Iris pigment epithelial cell (primary cell): ENCODE measurements at places on chromosomes 2 and 18.

GRCh38 chr18:21489119-21489750, 111.3 kb downstream of the ESCO1 start:
- DNase-seq: peak; percentile 63

DNA sequence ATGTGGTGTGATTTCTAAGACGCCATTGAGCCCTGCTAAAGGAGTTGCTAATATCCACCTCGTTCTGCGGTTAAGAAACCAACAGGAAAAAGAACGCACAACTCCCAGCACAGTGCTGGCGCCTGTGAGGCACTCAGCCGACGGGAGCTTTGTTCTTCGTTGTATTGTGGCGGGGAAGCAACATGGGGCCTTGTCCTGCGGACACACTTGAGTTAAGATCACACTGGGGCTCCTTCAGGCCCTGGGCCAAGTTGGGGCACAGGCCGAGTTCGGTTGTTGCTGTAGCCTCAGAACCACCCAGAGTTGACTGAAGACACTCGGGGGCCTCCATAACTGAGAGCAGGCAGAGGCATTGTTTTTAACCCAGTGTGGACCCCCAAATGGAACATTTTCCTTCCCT, 30.6 kb upstream of the CD8A start:
- no peak for DNase-seq

DNA sequence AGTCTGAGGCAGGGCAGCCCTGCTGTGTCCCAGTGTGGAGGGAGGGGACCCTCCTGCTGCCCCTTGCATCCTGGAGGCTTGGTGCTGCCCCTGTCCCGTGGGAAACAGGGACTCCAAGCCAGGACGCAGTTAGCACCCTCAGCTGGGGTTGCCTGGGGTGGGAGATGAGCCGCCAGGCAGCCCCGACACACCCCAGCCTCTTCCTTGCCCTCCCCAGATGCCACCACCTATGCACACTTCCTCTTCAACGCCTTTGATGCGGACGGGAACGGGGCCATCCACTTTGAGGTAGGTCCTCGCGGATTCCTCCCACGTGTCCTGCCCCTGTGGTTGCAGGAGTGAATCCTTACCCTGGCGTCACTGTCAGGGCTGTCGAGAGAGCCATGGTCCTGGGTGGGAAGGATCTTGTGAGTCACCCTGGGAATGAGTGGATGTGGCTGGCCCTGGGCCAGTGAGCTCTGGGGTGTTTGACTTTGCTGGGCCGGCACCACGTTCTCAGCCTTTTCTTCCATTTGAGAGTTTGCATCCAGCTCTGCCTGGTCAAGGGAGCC, 27.5 kb upstream of the FAHD2A start:
- DNase-seq: no peak

DNA sequence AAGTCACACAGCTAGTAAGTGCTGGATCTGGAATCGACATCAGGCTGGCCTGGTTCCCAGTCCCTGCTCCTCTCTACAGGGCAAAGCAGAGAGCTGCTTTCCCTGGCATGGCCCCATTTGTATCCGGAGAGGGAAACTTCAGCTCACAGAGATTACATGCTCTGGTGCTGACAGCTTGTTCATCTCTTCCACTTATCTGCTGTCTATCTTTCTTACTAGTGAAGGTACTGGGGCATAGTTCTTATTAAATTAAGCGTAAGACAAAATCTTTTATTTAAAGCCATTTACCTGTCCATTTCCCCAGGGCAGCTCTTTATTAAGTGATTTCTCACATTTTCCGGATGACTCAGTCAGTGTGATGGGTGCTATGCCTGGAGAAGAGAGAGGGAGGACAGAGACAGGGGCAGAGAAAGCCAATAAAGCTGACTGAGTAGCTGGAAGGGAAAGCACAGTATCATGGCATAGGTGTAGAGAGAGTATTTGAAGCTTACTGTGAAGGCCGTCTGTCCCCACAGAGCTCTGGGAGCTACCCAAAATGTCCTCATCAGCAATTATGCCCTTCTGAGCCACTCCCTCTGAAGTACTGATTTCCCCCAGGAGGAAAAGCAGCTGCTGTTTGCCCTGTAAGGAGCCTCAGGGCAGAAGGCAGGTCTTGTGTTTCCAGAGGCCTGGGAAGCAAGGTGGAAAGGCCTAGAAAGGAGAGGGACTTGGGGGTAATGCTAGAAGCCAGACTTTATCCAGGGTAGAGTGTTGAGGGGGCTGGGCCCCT, 44.1 kb upstream of the EPAS1 start:
- DNase-seq: peak; percentile 58

- DNase-seq: no peak
Measured at GRCh38 chr2:100297511-100297910, 24.8 kb downstream of the LONRF2 start.

GRCh38 chr2:217993817-217994463, 8.9 kb downstream of the TNS1 start:
- DNase-seq: peak; percentile 54

- peak; percentile 69 for DNase-seq
Measured at GRCh38 chr2:239355724-239356123, 45.1 kb downstream of the HDAC4 start.

- no peak for DNase-seq
Measured at GRCh38 chr2:27123302-27124150, at the start of gene ABHD1. Gene ABHD1, plus strand, starts transcription at chr2:27123815. Its CDS starts 134 bp downstream, at chr2:27123949.

DNA sequence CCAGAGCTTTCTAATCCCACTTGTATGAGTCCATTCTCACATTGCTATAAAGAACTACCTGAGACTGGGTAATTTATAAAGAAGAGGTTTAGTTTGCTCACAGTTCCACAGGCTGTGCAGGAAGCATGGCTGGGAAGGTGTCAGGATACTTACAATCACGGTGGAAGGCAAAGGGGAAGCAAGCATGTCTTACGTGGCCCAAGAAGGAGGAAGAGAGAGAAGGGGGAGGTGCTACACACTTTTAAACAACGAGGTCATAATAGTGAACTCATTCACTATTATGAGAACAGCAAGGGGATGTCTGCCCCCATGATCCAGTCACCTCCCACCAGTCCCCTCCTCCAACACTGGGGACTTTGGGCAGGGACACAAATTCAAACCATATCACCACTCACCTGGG, 67.8 kb downstream of the TTC32 start:
- DNase-seq: no peak

GRCh38 chr2:105732101-105732500, 12.6 kb upstream of the NCK2 start:
- peak; percentile 52 for DNase-seq

DNA sequence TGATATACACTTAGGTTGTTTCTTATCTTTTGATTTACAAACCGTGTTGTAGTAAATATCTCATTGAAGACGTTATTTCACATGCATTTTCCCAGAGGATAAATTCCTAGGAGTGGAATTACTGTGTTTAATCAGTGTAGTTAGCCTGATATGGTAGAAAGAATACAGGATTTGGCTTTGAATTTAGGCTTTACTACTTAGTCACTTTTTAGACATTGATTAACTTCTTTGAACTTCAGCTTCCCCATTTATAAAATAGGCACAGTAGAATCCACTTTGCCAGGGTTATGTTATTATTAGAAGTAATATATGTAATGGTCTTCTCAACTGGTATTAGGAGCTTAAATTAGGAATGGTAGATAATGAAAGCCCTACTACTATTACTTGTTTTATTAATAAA, 27.4 kb downstream of the PSMD14 start:
- DNase-seq: no peak

- no peak for DNase-seq
Measured at GRCh38 chr2:942775-943460, 7.7 kb upstream of the SNTG2 start.

DNA sequence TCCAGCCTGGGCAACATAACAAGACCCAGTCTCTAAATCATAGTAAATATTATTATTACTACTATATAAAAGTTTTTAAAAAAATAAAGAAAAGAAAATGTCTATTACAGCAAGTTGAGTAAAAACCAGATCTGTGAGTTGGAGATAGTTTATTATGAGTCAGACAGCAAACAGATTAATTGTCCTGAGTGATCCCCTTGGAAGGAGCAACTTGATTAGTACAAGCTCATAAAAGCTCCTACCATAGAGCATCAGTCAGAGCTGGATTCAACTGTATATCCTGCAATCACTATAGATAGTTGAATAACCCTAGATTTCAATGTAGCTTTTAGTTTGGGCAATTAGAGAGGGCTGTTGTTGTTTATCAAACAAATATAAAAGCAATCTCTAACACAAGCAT, 84.1 kb downstream of the TRABD2A start:
- DNase-seq: no peak

GRCh38 chr18:48693625-48694262, 154.9 kb downstream of the CTIF start:
- DNase-seq: peak; percentile 62

- no peak for DNase-seq
Measured at GRCh38 chr2:121282800-121283385, 2.1 kb downstream of the TFCP2L1 start.

DNA sequence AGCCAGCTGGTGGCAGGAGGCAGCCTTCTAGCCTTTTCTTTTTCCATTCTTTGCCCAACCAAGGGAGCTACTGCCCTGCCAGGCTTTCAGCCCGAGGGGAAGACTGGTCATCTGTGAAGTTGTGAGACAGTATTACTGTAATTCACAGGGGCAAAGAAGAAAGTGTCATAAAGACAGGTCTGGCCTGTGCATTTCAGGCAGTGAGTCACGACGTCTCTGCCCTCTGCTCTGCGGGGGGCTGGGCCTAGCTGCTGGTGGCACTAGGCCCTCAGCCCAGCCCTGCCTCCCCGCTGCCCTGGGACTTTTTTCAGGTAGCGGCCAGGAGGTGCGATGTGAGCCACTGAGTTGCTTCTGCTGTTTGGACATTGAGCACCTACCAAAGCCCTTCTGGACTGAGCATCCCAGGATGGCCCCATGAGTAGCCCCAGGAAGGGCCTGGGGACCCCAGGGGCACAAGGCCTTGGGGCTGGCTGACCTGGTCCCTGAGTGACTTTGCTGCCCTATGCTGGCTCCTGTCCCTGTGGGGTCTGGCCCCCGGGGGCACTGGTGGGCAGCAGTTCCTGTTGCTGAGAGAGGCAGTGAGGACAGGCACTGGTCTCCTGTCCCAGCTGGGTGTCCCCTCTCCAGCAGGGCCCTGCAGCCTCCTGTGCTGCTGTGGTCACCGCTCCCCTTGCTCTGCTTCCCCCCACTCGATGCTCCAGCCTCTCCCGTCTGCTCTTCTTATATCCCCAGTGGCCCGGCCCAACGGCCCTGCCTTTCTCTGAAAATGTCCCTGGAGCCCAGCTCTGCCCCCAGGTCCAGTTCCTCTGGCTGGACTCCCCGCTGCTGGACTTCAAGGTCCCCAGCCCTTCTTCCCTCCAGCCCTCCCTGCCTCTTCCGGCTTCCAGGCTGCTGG, 7.0 kb downstream of the INHBB start:
- no peak for DNase-seq
